SJCRH30 (cell line): ENCODE measurements at places on chromosomes 12 and 14.

GRCh38 chr12:48750215-48750614 is 33.7 kb upstream of the CCNT1 start:
- no peaks in the 10 kb centered on the region for H3K36me3 ChIP-seq
- H3K4me1 ChIP-seq = no peaks in the 10 kb centered on the region
- H3K27ac ChIP-seq = no peak overlapping the region

- DNase-seq = no peak
- no peak overlapping the region for H3K27ac ChIP-seq
- H3K27me3 ChIP-seq = peaks cover 19% of the 10 kb centered on the region
- H3K36me3 ChIP-seq = no peaks in the 10 kb centered on the region
Observed at GRCh38 chr12:2359725-2360629, 307.2 kb downstream of the CACNA1C start.

- no peak overlapping the region for H3K4me3 ChIP-seq
- no peak overlapping the region for H3K27ac ChIP-seq
- H3K27me3 ChIP-seq = no peaks in the 10 kb centered on the region
- H3K36me3 ChIP-seq = no peaks in the 10 kb centered on the region
- DNase-seq = no peak
Observed at GRCh38 chr14:36515896-36516718, 3.9 kb downstream of the NKX2-1 start.

DNA sequence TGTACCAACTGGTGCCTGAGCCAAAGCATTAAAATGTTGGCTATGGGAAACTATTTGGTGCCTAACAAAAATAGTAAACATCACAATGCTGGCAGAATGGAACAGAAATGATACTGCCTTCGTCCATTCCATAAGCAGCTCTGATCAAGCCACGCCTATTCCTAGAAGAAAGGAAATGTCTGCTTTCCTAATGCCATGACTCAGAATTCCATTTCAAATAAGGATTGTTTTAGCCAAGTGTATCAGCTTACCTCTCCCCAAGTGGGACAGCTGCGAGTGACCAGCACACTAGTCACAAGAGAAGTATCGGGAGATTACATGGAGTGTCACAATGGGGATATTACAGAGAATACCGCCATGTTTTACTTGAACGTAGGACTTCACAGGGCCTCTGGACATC is 38.7 kb downstream of the GLT8D2 start:
- no peaks in the 10 kb centered on the region for H3K27me3 ChIP-seq
- peak; percentile 95 for DNase-seq
- peaks cover 39% of the 10 kb centered on the region for H3K4me1 ChIP-seq
- no peaks in the 10 kb centered on the region for H3K36me3 ChIP-seq

- no peak for DNase-seq
- H3K36me3 ChIP-seq = peaks cover 2% of the 10 kb centered on the region; the same call in 1 of the 2 replicates
- H3K27ac ChIP-seq = no peak overlapping the region
- no peak overlapping the region for H3K4me3 ChIP-seq
Observed at GRCh38 chr14:73269729-73270531, 32.6 kb downstream of the PAPLN start.

DNA sequence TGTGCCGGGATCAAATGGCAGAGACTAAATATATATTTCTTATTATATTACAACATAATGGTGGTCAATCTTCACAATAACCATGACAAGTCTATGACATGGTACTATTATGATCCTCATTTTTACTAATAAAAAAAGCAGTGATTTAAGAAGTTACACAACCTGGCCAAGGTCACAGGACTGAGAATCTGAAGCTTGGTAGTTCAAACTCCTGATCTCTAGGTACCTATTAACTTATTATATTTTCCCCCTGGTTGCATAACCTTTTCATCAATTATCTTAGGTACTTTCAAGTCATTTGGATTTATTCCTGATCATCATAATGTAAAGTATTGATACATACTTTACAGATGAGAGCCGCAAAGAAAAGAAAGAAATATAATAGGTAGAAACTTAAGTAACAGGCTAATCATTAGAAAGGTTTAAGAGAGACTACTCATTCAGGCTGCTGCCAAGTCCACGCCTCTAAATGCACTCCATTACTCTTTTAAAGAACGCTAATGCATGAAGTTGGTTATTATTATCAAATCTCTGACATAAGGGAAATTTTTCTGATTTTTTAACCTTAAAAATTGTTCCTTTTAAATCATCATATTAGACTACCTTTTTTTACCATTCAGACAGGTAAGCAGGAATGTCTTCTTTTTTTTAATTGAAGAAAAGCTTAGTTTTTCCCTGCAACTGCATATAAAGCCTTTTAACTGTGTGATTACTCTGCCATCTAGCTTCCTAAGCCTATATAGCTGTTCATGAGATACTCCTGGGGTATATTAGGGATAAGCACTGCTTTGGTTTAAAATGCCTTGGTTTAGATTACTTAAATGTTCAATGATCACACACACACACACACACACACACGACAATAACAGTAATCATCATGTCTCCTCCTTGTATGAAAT is 35.6 kb downstream of the RPS29 start:
- no peaks in the 10 kb centered on the region for H3K4me1 ChIP-seq
- H3K4me3 ChIP-seq = no peak overlapping the region
- H3K36me3 ChIP-seq = no peaks in the 10 kb centered on the region
- H3K27me3 ChIP-seq = no peaks in the 10 kb centered on the region; the same call in 1 of the 2 replicates
- H3K27ac ChIP-seq = no peak overlapping the region
- peak; percentile 8 for DNase-seq

DNA sequence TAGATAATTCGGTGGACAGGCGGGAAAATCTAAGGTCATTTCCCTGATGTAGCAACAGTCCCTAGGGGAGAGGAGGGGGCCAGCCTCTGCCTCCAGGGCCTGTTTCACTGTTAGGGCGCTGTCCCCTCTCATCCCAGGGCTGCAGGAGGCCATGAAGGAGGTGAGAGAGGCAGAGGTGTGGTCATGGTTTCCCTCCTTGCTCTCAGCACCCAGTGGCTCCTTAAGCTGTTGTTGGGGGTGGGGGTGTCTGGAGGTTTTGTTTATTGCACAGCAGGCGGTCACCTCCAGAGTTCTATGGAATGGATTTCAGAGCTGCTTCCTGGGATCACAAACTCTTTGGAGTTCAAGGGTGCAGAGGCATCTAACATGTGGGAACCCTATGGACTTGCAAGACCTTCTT is 212.5 kb upstream of the RTL1 start:
- H3K4me1 ChIP-seq = no peaks in the 10 kb centered on the region
- H3K27ac ChIP-seq = no peak overlapping the region
- no peak overlapping the region for H3K4me3 ChIP-seq
- no peak for DNase-seq
- no peaks in the 10 kb centered on the region for H3K36me3 ChIP-seq

GRCh38 chr14:64467101-64467500 is 1.8 kb downstream of the AKAP5 start:
- no peak for DNase-seq
- H3K4me3 ChIP-seq = no peak overlapping the region
- peaks cover 8% of the 10 kb centered on the region for H3K4me1 ChIP-seq

DNA sequence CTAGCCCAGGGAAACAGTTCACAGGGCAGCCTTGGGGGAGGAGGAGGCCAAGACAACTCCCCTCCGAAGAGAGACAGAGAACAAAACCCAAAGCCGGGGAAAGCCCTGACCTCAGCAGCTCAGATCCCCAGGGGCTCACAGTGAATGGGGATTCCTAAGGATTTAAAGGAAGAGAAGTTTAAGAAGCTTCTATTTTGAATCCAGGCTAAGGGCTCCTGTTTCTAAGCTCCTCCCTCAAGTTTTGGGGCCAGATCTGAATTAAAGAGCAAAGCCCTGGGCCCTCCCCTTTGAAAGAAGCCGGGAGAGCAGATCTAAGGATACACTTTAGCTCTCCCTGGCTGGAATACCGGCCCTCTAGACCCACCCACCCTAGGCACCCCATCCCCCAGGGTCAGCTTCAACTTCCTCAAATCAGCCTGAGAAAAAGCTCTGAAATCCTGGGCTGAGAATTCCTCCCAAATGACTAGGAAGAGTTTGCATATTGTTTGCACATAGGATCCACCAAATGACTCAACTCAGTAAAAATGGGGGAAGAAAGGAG is 3.9 kb downstream of the KDM2B start:
- no peaks in the 10 kb centered on the region for H3K27me3 ChIP-seq
- no peak for DNase-seq
- H3K4me1 ChIP-seq = peaks cover 9% of the 10 kb centered on the region; the same call in 1 of the 2 replicates
- H3K27ac ChIP-seq = no peak overlapping the region
- peaks cover 8% of the 10 kb centered on the region for H3K36me3 ChIP-seq

- H3K36me3 ChIP-seq = no peaks in the 10 kb centered on the region
- DNase-seq = peak; percentile 39
- H3K4me1 ChIP-seq = no peaks in the 10 kb centered on the region
Observed at GRCh38 chr12:95848575-95849388, 10.0 kb upstream of the SNRPF start.

- H3K4me3 ChIP-seq = no peak overlapping the region
- no peaks in the 10 kb centered on the region; the same call in 1 of the 2 replicates for H3K27me3 ChIP-seq
- H3K4me1 ChIP-seq = peaks cover 30% of the 10 kb centered on the region
- DNase-seq = peak; percentile 71
- no peak overlapping the region for H3K27ac ChIP-seq
Observed at GRCh38 chr12:94561943-94562411, 88.4 kb downstream of the TMCC3 start.
